ENCODE measurements at places on chromosomes 12 and 14.

DNA sequence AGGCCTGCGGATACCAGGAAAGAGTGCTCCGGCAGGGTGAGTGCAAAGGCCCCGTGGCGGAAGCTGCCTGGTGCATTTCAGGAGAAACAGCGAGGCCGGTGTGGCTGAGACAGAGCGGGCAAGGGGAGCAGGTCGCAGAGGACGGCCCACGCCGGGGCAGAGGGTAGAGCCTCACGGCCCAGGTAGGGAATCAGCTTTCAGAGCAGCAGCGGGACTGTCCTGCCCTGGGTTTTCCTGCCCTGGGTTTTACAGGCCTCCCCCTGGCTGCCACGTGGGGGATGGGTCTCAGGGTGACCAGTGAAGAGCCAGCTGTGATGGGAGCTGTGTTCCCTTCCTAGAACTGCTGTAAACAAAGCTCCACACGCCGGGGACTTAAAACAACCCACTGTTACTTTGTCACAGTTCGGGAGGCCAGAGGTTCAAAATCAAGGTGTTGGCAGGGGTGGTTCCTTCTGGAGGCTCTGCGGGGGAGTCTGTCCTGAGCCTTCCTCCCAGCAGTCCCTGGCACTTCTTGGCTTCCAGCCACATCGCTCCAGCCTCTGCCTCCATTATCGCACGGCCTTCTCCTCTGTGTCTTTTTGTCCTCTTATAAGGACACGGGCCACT, 10.4 kb downstream of the NCOR2 start:
- DNase-seq: no peak

- DNase-seq: no peak
Observed at GRCh38 chr12:101667591-101667990, 29.8 kb upstream of the CHPT1 start.

GRCh38 chr12:66885115-66885875, 206.4 kb upstream of the GRIP1 start:
- no peak for DNase-seq

GRCh38 chr12:85825746-85826145, 10.5 kb downstream of the RASSF9 start:
- no peak for DNase-seq

DNA sequence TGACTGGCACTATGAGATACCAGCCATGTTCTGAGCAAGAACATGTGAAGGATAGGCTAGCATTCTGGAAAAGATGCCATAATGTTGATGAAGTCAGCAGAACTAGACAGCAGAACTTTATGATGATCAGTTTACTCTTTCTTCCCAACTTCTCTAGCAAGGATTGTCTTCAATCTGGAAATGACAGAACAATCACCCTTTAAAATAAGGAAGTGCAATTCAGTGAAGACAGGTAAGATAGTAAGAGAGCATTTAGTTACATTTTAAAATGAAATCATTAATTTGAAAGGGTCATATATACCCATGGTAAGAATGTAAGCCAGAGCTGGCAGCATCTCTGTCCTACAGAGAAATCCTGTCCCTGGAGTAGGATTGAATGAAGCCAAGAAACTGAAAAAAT, 66.0 kb upstream of the C12orf71 start:
- no peak for DNase-seq

GRCh38 chr14:71138448-71139293, 231.4 kb downstream of the PCNX1 start:
- peak; percentile 49 for DNase-seq

DNA sequence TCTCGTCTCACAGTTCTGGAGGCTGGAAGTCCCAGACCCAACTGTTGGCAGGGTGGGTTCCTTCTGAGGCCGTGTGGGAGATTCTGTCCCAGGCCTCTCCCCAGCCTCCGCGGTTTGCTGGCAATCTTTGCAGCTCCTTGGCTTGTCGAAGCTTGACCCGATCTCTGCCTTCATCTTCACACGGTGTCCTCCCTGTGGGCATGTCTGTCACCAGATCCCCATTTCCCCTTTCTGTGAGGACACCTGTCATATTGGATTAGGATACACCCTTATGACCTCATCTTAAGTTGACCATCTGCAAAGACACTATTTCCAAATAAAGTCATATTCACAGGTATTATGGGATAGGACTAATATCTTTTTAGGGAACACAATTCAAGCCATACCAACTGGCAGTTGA, 22.6 kb upstream of the LRP1-AS start:
- no peak for DNase-seq

GRCh38 chr12:123094349-123095077, 56.4 kb downstream of the PITPNM2 start:
- DNase-seq: no peak

GRCh38 chr14:23548351-23549318, 2.9 kb downstream of the ZFHX2 start:
- DNase-seq: no peak

DNA sequence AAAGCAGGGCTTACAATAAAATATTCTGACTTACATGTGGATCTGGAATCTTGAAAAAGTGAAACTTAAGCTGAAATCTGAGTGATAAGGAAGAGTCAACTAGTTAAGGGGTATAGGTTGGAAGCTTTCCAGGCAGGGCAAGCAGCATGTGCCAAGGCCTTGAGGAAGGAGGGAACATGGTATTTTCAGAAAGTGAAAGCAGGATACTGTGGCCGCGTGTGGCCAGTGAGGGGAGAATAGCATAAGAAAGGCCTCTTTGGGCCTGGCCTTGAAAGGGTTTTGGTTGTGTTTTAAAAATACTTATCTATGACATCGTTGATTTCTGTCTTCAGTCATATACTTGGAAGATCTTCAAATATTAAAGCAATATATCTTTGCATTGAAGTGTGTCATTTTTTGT, 213.4 kb downstream of the AKAP6 start:
- DNase-seq: no peak

DNA sequence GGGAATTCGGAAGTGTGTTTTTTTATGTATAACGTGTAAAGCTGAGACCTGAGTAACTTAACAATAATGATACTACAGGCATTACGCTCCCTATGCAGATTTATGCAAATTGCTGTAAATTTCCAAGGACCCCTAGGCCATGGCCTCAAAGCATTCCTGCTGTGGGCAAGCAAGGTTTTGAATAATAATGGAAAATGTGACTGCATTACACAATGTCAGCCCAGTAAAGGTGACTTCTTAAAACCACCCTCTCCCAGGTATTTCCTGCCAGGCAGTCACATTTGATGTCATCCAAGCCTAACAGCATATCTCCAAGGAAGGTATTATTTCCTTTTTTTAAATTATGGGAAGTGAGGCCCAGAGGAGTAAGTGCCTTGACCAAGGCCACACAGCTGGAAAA, 621.0 kb downstream of the BCL11B start:
- no peak for DNase-seq

DNA sequence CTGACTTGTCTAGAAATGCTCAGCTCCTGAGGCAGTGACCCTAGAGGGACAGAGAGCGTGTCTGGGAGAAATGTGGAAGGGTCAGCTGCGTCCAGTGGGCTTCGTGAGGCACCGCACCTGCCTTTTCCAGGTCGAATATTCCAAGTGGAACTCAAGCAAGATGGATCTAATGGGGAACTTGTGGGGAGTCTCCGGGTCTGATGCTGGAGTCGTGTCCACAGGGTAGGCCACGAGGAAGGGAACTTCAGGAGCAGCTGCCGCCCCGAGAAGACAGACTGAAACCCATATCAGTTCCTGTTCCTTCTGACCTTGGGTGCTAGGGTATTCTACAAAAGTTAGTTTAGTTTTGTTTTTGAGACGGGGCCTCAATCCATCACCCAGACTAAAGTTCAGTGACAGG, 67.5 kb downstream of the TNFAIP2 start:
- no peak for DNase-seq

DNA sequence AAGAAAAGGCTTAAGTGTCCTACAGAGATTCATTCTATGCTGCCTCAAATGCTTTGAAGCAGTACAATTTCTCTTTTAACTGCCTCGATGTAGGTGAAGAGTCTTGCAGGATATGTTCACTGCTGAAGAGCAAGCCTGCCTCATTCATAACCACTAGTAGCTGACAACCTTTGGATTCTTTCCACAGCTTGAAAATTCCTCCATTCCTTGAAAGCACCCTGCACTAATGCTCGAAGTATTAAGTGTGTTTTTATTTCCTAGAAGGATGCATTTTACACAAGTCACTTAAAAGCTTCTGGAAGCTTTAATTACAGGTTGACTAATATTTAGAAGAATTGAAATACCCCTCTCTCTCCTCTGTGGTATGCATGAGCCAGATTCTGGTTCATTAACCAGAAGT, 429.4 kb downstream of the DIO2 start:
- DNase-seq: no peak

GRCh38 chr12:40312982-40313576, 88.3 kb downstream of the LRRK2 start:
- DNase-seq: no peak

Measured in stimulated activated CD4-positive, alpha-beta T cell treated with anti-CD3 and anti-CD28 coated beads, Interleukin-1b, Interleukin-23, amount 100 ng/mL, for 24 hours (primary cell).